Fibroblast of skin of scalp (primary cell): ENCODE measurements at places on chromosomes 2 and 18.

- peak; percentile 64 for DNase-seq
Measured at GRCh38 chr2:45014016-45014702, 4.9 kb upstream of the SIX2 start.

GRCh38 chr2:37809525-37809924 lies 115.6 kb upstream of the RMDN2 start:
- peak; percentile 79 for DNase-seq

DNA sequence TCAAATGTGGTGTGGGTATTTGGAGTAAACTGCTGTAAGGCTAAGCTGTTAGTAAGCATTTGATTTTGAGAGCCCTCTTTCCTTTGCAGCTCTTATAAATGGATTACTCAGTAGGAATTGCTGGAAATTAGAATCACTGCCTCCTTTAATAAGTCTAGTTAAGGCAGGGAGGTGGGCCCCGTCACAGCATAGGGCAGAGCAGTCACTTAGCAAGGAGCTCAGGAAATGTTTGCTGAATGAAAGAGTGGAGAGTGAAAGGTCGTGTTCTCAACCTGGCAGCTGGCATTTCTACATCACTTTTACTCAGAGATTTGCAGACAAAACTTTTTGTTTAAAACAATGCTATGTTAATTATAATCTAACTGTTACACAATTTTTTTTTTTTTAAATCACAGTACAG lies 25.5 kb downstream of the ITGA6 start:
- DNase-seq = no peak

DNA sequence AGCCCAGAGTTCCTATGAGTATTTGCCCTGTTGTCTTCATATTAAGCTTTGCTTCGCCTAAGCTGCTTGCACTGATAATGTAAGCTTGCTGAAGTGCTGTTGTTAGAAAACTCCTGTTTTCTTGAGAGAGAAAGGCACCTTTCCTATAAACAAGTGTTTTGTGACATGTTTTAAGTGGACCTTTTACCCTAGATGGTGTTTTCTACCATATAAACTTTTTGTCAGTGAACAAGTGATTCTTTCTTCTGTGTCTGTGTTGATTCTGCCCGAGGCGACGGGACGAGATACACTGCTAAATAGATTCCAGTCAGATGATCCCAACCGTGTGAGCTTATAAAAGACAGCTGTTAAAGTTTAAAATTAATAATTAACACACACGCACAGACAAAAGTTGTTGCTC lies 24.1 kb downstream of the CABLES1 start:
- DNase-seq = peak; percentile 16

- DNase-seq = no peak
Measured at GRCh38 chr18:32358075-32358474, 112.6 kb downstream of the GAREM1 start.

DNA sequence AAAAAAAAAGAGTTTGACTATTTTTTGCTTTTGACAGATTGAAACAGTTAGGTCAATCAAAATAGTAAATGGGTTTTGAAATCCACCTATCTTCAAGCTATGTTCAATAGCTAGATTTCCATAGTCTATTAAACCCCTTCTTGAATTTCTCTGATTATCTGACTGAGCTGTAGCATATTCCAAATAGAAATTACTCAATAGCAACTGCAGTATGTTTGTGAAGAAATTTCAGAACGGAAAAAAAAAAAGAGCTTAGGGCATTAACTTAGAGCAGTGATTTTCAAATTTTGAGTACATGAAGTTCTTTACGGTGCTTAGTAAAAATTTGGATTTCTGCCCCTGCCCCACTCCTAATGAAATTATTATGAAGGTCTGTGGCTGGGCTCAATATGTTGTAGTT lies 432.3 kb downstream of the LRP1B start:
- no peak for DNase-seq

DNA sequence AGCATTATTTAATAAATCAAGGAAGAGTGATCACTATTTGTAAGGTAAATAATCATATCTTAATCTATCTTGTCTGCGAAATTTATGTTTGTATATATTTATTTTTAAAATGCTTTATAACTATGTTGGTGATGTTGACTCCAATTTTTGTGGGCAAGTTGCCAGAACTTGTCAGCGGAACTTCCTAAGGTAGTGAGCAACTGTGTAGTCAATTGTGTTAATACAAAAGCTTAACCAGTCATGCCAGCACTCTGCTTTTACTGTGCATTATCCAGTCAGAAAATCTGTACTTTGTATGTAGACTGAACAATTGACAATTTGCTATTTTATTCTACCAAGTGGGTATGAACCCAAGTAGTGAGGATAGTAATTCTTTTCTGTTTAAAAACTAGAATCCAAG lies 61.9 kb upstream of the RND3 start:
- no peak for DNase-seq

- DNase-seq = no peak
Measured at GRCh38 chr2:40303746-40304145, 148.1 kb downstream of the SLC8A1 start.

DNA sequence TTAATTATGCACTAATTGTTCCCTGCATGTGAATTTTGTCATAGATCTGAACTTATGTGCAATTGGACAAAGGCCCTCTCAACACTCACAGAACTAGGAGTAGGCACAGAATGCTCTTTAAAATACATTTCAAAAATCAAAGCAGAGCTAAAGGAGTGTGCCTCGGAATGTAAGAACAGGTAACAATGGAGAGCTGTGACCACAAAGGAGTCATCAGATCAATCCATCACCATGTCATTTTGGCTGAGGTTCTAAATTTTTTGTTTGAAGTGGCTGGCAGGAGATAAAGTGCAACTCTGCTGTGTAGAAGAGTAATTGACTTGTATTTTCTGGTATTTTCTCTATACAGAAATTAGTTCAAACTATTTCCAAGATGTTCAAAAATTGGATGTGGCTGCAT lies 155.4 kb downstream of the NRP2 start:
- no peak for DNase-seq

GRCh38 chr2:170022692-170023091 lies 155.3 kb upstream of the MYO3B start:
- DNase-seq = peak; percentile 93

- DNase-seq = no peak
Measured at GRCh38 chr18:22689712-22690111, 243.4 kb upstream of the RBBP8 start.

GRCh38 chr18:68177807-68178702 lies 536.9 kb downstream of the TMX3 start:
- peak; percentile 96 for DNase-seq

- DNase-seq = peak; percentile 48
Measured at GRCh38 chr18:34729264-34729663, 19.2 kb downstream of the DTNA start.

DNA sequence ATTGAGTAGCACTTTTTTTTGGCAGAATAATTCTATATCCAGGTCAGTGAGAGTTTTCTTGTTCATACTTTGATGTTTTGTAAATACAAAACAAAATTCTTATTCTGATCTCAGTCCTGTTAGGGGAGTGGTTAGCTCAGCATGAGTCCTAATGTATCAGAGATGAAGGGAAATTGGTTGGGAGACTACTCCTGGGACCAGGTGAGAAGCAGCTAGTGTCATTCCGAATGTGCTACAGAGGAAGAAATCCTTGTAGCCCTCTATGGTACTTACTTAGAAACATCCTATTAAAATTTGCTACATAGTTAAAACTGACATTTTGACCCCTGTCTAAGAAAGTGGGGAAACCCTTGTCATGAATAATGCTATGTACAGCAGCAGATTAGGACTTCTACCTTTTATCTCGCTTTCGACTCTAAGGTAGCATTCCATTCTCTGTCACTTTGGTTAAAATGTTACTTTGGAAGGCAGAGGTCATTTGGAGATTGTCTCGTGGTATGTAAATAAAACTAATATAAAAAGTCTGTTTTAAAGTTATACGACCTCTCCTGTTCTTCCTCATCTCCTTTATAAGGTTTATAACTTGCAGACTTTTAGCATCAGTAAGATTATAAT lies 65.8 kb downstream of the PARD3B start:
- no peak for DNase-seq

- DNase-seq = no peak
Measured at GRCh38 chr2:190060626-190061025, 1.9 kb downstream of the MSTN start.

DNA sequence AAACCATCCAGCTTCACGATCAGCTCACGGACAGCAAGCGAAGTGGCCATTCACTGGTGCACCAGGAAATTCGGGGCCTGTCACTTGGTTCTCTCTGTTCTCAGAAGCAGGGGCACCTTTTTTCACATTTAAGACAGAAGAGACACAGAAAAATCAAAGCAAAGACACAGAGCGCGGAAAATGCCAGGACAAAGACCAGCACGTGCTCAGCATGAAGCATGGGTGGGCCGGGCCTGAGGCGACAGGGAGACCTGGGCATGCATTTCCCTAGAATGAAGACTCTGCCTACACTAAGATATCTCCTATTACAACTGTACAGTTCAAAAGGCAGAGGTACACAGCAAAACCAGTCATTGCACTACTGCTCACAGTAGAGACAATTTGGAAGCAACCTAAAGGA lies 117.4 kb upstream of the ID2 start:
- DNase-seq = no peak

GRCh38 chr2:2291500-2292260 lies 39.4 kb downstream of the MYT1L start:
- DNase-seq = peak; percentile 2

DNA sequence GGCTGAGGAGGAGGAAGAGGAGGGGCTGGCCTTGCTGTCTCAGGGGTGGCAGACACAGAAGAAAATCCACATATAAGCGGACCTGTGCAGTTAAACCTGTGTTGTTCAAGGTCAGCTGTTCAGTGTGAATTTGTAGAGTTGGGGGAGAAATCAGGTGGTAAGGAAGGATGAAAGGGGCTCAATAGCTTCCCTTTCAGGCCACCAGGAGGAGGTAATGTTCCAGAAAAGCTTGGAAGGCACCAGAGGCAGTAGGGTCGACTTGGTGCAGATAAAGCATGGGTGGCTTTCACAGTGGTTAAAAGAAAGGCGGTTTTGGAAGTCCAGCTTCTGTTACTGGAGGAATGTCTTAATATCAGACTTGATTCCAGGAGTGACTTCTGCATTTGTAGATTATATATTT lies 167.4 kb downstream of the THSD7B start:
- peak; percentile 19 for DNase-seq

- no peak for DNase-seq
Measured at GRCh38 chr2:12217175-12217574, 470.7 kb downstream of the LPIN1 start.
